ENCODE measurements at places on chromosomes 11 and 22.

GRCh38 chr11:73975479-73975757 is 7.2 kb downstream of the UCP2 start:
- DNase-seq = no peak

- no peak for DNase-seq
These were observed 36.7 kb downstream of the APLP2 start for GRCh38 chr11:130106381-130106780.

DNA sequence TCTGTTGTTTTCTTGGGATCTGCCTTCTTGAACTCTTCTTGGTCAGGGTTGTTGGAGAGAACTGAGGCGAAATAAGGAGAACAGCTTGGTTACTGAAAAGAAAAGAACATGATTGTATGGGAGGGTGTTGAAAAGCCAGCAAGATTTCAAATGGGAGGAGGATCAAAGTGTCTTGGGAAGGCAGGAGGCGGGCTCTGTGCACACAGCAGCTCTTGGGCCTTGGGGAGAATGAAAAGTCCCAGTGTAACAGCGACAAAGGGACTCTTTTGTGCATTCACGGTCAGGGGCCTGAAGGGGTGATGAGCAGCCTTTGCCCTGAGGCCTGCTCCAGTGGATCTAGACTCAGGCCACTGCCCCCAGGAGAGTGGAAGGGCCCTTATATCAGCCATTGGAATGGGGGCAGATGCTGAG is 135.4 kb downstream of the ADAMTS15 start:
- no peak for DNase-seq

- no peak for DNase-seq
These were observed 49.9 kb upstream of the GRK3 start for GRCh38 chr22:25514436-25515180.

DNA sequence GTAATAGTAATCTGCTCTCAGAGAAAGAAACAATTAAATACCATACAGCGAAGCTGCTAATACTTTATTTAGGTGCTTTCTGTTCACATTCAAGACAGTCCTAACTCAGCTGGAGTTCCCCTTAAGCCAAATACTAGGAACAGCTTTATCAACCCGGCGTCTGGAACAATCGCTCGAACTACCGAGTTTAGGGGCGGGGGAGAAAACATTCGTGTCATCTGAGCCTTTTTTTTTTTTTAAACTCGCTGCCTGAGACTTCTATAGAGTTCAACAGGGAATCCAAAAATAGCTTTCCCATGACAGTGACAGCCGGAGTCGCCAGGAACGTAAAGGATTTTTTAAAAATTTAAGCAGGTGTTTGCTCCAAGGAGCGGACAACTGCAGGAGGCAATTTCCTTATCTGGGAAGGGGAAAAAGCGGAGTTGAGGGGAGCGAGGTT is 852 bp downstream of the TRAF6 start:
- DNase-seq = no peak

DNA sequence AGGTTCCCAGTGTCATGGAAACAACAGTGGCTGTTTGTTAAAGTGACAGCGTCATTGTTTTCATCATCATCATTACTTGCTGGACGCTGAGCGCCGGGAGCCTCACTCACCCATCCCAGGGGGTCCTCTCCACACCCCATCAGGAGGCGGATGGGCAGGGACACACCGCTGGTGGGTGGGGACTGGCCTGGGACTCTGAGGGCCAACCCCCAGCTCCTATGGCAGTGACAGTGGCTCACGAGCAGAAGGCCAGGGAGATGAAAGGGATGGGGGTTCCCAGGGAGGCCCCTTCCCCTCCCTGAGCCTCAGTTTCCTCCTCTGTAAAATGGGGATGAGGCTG is 76.6 kb upstream of the PRR5 start:
- no peak for DNase-seq

- no peak for DNase-seq
These were observed 46.8 kb upstream of the RASSF10 start for GRCh38 chr11:12962306-12962705.

DNA sequence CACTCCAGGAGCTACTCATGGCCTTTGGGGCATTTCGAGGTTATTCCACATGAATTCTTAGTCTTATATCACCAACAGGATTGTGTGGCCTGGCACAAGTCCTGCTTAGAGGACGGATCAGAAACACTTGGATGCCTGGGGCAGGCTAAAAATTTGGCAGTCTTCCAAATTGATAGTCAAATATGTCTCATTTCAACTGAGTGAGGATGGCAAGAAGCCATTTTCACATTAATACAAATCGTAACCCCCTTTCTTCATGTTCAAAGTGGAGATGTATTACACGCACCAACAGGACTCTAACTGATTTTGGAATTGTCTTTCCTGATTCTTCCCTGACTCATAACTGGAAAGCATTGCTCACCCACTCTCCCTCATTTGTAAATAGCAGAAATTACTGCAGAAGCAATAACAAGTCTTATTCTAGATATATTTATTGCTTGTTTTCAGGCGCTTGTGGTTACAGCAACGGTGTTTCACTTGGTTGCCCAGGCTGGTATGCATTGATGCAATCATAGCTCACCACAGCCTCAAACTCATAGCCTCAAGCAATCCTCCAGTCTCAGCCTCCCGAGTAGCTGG is 10.3 kb upstream of the CCDC86 start:
- DNase-seq = peak; percentile 64

DNA sequence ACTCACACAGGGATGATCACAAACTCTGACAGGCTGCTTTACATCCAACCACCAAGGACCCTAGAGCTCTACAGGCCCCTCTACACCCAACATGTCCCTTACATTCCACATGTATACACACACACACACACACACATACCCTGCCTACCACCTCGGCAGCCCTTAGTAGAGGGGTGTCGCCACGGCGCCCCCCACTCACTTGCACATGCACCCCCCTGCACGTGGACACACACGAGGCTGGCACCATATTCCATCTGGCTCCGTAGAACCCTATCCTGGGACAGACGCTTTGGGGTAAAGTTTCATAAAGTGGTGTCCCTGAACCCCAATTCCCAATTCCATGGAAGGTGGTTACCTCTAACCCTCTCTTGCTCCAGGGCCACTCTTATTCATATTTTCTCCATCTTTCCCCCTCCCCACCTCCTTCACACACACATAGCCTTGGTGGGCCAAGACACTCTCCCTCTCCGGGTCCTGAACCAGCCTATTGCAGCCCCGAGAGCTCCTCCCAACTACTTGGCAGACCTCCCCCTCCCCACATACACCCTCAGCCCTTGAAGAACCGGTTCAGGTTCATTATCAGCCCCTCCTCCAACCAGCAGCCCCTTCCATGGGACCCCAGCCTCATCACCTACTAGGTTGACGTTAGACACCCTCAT is 809 bp downstream of the PDE2A start:
- DNase-seq = no peak

GRCh38 chr11:11229647-11230046 is 123.4 kb downstream of the CSNK2A3 start:
- no peak for DNase-seq

DNA sequence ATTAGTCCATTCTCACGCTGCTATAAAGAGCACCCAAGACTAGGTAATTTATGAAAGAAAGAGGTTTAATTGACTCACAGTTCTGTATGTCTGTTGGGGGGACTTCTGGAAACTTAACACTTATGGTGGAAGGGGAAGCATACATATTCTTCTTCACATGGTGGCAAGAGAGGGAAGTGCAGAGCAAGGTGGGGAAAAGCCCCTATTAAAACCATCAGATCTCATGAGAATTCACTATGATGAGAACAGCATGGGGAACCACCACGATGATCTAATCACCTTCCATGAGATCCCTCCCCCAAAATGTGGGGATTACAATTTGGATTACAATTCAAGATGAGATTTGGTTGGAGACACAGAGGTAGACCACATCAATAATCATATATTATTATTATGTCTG is 25.7 kb downstream of the CEP57 start:
- no peak for DNase-seq

GRCh38 chr22:25139062-25139461 is 60.6 kb upstream of the CRYBB3 start:
- no peak for DNase-seq

GRCh38 chr11:10770626-10771254 is 19.7 kb downstream of the CTR9 start:
- peak; percentile 38 for DNase-seq

DNA sequence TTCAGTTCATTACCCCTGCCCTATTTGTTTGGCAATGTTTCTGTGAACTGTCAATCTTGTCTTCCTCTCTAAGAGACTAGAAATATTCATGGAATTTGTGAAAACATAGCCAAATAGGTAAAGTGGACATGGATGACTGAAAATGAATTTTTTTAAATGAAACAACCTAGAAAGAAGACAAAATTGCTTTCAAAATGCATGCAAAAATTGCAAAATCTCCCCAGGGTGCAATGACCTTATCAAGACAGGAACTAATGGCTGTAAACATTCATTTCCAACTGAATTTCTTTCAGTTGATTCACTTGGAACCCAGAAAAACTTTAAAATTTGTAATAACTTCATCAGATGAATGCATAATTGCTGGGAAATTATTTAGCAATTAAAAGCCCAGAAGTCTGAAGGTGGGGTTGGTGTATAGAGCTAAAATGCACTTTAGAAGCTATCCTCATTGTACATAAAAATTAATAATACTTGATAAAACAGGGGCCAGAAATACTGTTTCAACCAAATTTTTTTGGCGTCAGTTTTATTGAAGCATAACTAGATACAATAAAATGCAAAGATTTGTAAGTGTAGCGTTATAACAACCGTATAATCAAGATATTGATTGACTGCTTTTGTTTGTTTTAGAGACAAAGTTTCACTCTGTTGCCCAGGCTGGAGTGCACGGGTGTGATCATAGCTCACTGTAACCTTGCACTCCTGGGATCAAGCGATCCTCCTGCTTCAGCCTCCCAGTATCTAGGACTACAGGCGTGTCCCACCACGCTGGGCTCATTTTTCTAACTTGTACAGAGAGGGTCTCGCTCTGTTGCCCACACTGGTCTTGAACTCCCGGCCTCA is 27.6 kb upstream of the SLC35C1 start:
- no peak for DNase-seq

DNA sequence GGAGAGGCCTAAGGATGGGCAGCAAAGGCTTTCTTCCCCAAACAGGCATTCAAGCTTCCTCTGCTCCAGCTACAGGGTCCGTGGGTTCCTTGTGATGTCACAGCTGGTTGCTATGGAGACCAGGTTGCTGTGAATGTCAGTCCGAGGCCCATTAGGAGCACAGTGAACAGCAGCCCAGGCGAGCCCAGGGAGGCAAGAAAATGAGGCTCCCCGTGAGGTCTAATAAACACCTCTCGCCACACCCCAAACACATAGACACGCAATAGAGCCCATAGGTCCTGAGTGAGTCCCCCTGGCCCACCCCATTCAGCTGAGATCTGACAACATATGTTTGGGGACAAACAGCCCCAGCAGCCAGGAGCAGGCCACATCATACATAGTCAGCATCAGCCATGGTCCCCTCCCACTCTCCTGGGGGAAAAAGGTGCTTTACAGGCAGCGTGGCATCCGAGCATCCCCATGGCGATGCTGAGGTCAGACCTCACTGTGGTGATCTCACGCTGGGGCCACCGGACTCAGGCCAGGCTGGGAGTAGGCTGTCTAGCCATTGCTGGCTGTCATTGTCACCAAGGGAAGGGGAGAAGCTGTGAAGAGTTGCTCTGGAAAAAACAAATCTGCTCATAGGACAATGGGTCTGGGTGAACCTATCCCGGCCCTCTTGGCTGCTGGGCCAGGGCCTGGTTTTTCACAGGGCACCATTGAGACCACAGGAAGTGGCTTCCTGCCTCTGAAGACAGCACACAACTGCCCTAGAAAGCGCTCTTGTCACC is 23.1 kb upstream of the TP53I11 start:
- DNase-seq = no peak

DNA sequence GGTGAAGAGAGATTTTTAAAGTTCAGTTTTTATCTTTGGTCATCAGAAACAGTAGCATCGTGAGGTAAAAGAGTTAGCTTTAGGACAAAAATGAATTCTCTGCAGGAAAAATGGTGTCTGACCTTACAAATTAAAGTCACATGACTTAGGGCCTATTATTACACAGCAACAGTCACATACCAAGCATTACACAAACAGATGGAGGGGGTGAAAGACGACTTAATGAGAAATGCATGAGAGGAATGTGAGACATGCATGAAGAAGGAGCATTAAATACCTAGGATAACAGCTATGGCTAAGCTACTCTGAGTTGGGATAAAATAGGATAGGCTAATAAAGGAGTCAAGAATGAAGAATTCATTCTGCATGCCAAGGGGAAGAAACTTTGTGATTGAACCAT is 77.5 kb downstream of the BLID start:
- no peak for DNase-seq

DNA sequence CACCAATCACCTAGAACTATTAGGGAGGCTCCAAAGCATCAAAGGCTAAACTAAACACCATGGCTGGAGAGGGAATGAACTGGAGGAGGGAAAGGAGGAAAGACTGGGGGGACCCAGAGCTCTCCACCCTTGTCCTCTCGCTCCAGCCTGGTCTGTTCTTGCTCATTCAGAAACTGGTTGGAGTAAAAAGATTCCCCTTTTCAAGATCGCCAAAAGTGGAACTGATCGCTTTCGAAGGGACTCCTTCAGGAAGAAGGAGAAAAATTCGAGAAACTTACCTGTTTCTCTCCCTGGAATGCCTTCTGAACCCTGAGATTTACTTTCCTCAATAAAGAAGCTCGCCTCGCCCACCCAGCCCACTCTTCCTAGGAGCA is 46.9 kb downstream of the OR4D9 start:
- no peak for DNase-seq

DNA sequence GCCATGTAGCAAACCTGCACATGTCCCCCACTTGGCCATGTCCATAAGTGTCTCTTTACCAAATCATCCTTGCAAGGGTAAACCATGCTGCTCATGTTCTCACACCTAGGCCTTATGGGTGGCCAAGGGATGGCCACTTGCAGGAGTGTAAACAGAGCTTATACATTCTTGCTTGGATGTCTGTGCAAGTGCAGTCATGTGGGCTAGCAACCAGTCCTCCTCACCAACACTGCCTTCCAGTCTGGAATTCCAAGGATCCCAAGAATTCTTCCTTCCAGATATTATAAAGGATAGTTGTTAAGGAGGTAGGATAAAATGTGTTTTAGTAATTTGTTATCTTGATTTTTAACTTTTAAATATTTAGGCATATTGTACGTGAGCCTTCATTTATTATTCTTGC is 47.8 kb upstream of the OR5P2 start:
- DNase-seq = no peak

DNA sequence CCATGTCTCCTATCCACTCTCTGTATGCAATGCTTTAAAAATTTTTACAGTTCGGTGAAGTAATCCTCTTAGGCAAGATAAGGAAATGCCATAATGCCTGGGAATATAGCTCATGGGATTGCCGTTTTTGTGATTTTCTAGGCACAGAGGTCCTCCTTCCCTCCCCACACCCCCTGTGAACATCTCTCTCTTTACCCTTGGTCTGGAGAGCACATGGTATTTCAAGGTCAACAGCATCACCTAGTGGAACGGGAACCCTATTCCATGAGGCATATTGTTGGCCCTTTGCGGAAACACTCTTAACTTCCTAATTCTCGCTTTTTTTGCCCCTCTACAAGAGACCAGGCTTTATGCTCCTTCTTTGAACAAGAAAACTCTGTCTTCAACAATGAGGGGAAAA is 8.8 kb downstream of the NXPE4 start:
- no peak for DNase-seq

- no peak for DNase-seq
These were observed 85.0 kb downstream of the SERGEF start for GRCh38 chr11:17927681-17928343.
